ENCODE measurements at places on chromosomes 5 and 9. TPM values are rescaled to one million over a fixed set of nuclear protein-coding genes. Genes with fewer than 3 reads are reported as not detected.

DNA sequence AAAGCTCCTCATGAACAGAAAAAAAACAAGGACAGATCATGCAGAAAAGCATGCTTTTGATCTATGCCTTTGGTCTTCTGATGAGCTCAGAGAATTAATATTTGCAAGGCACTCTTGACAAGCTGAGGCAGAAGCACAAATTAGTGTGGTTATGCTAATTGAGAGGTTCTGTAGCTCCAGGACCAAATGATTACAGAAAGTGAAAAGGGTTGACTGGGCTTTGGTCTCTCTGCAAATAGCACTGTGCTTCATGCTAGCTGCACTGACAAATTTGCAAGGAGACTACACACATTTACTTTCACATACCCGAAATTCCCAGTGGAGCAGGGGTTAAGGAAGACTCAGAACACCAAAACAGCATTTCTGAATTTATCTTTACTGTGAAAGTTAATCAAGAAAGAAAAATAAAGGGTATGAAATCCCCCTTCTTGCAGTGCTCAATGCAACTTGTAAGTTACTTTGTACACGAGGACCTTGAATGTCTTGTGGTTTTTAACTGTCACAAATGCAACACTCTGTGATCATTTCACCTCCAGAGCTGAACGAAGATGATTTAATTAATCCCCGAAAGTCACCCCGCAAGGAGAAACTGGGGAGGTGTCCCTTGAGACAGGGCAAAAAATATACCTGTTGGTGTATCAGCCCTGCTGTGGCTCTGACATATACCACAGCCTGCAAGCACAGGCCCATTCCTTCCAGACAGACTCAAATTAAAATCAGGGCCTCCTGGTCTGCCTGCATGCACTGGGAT lies 11.9 kb downstream of the RAPGEF1 start:
- no peak for DNase-seq

PRELID2 gene
- total RNA-seq, result 32.5 TPM

- no peak for DNase-seq
Measured at GRCh38 chr5:174623018-174623417, 101.4 kb upstream of the MSX2 start.

DNA sequence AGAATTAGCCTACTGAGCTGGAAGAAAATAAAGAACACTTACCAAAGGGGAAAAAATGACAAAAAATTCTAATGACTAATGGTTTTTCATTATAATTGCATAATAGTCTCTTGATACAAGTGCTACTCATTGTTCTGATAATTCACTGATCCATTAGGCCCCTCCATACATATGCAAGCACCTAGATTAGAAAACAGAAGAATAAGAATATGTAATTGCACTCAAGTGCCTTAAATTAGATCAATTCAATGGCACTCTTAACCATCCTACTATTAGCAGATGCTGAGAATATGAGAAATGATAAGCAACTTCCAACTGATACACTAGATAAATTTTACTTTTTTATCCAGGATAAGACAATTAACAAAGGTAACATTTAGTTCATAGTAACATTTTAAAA lies 440.9 kb upstream of the C9orf72 start:
- no peak for DNase-seq

CSNK1A1 gene
- 235 TPM for total RNA-seq

GRCh38 chr5:6805841-6806240 lies 92.6 kb downstream of the TENT4A start:
- no peak for DNase-seq

ZNF883 gene
- total RNA-seq, result 2.7 TPM

DNA sequence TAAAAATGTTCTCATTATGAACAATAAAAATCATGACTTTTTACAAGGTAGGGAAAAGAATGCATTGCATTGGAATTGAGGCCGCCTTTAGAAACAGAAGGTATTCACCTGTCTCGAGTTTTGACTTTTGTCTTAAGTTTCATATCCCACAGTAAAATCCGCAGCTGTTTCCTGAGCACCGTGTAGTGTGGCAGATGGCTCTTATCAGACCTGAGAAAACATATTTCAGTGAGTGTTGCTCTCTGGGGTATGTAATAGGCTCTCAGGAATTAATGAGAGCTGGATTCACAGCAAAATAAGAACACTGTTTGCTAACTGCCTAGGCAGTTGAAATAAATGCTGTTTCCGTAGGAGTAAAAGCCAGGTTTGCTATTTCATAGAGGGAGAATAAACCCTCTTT lies 221.4 kb downstream of the CFAP90 start:
- no peak for DNase-seq

DNA sequence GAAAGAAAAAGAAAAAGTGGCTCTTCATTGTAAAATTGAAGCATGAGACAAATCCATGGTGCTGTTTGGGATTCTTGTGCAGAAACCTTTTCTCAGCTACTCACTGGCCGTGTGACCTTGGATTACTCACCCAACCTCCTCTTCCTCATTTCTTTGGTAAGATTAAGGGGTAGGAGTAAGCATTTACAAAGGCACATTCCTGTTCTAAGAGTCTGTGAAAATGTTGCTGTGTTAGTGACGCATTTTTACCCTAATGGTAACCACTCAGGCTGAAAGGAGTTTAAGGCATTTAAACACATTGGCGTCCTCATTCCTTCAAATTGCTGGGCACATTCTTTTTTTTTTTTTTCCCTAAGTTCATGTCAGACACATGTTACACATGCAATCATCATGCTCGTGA lies 4.3 kb downstream of the RAI14 start:
- no peak for DNase-seq

- no peak for DNase-seq
Measured at GRCh38 chr5:60141119-60141518, 247.6 kb upstream of the PDE4D start.

DNA sequence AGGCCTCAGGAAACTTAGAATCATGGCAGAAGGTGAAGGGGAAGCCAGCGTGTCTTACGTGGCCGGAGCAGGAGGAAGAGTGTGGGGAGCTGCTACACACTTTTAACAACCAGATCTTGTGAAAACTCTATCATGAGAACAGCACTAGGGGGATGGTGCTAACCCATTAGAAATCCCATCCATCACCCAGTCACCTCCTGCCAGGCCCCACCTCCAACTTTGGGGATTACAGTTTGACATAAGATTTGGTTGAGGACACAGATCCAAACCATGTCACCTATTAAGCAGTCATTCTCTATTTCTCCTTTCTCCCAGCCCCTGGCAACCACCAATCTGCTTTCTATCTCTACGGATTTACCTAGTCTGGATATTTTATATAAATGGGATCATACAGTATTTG lies 26.9 kb downstream of the PBX3 start:
- DNase-seq, result no peak

EIF4E1B gene
- total RNA-seq, result not detected

LCN12 gene
- not detected for total RNA-seq

WHRN gene
- 2.0 TPM for total RNA-seq

Data from skin of body (tissue), 3 donors.